Lower lobe of right lung (tissue), 2 donors: ENCODE measurements at places on chromosomes 1 and 21. TPM values are rescaled to one million over a fixed set of nuclear protein-coding genes. Genes with fewer than 3 reads are reported as not detected.

The SLC45A3 gene
- total RNA-seq = 6.8 TPM

The NUP210L gene
- 1.7 TPM for total RNA-seq

The RGS16 gene
- total RNA-seq = 14.6 TPM

The PLEKHA6 gene
- 7.6 TPM for total RNA-seq

The AK4 gene
- total RNA-seq = 7.0 TPM

The GNAT2 gene
- not detected for total RNA-seq

The PTCH2 gene
- 1.0 TPM for total RNA-seq

The GJA9 gene
- total RNA-seq = not detected

DNA sequence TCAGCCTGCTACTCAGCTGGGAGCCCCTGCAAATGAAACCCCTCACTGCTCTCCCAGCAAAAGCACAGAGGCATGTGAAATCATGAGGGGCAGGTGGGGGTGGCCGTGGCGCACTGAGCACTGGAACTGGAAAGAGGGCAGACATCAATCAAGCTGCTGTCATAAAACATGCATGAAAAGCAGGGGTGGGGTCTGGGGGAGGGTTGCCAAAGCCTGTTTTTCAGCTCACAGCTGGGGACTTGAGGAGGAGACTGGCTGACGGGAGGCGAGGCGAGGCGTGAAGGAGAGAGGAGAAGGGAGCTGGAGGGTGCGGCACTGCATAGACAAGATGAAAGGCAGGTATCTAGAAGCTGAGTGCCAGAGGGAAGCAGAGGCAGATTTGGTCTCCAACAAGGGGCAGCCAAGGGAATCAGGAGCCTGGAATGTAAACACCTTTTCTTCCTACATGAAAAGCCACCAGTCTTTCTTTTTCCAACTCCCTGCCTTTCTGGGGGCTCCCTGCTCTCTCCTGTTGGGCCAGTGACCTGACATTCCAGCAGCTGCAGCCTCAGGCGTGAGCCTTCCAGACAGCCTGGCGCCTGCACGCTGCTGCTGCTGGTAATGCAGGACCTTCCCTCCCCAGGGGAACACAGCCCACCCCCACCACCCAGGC is 87.0 kb downstream of the NMNAT2 start:
- no peaks in the 10 kb centered on the region for H3K36me3 ChIP-seq
- no peaks in the 10 kb centered on the region for H3K27me3 ChIP-seq
- no peak overlapping the region for H3K4me3 ChIP-seq
- no peaks in the 10 kb centered on the region for H3K4me1 ChIP-seq
- DNase-seq = no peak

GRCh38 chr1:200776949-200777348 is 38.3 kb downstream of the CAMSAP2 start:
- H3K36me3 ChIP-seq = no peaks in the 10 kb centered on the region
- H3K4me1 ChIP-seq = peaks cover 10% of the 10 kb centered on the region
- DNase-seq = no peak

DNA sequence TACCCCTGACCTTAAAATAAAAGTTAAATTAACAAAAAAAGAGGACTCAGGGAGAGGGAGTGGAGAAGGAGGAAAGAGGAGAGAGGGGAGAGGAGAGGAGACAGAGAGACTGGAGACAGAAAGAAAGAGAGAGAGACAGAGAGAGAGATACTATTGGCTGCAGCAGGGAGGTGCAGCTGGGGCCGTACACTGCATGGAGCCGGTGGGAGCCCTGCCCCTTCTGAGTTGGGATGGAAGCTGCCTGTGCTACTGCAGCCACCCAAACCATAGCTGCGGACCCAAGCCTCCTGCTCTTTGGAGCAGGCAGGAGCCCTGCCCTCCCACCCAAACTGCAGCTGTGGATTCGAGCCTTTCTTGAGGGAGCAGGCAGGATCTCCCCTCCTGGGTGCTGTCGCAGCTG is 32.7 kb upstream of the HP1BP3 start:
- H3K4me1 ChIP-seq = no peaks in the 10 kb centered on the region
- H3K36me3 ChIP-seq = peaks cover 44% of the 10 kb centered on the region
- no peak overlapping the region for H3K4me3 ChIP-seq
- no peak overlapping the region for H3K27ac ChIP-seq
- H3K27me3 ChIP-seq = no peaks in the 10 kb centered on the region
- DNase-seq = no peak

DNA sequence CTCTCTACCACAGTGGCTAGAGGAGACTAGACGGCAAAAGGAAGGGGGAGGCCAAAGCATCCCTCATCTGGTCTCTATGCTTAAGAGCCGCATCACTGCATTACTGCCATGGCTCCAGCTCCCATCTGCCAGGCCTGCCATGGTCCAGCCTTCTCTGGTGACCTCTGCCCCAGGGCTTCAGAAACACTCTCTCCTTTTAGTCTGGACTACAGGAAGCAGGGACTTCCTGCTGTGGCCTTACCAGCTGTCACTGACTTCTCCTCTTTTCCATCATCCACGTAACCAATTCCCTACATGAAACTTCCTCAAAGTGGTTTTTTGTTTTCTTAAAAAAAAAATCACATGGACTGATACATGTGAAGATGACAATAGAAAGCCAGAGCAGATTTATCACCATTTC is 323.1 kb upstream of the NFIA start:
- H3K27ac ChIP-seq = no peak overlapping the region
- H3K36me3 ChIP-seq = no peaks in the 10 kb centered on the region
- no peaks in the 10 kb centered on the region for H3K27me3 ChIP-seq
- no peak for DNase-seq
- no peak overlapping the region for H3K4me3 ChIP-seq
- H3K4me1 ChIP-seq = no peaks in the 10 kb centered on the region

GRCh38 chr1:8004113-8004802 is 21.9 kb downstream of the ERRFI1 start:
- peaks cover 5% of the 10 kb centered on the region for H3K36me3 ChIP-seq
- DNase-seq = no peak
- peaks cover 41% of the 10 kb centered on the region for H3K4me1 ChIP-seq
- peak overlapping the region; percentile 17 for H3K4me3 ChIP-seq
- peak overlapping the region; percentile 76 for H3K27ac ChIP-seq
- H3K27me3 ChIP-seq = no peaks in the 10 kb centered on the region

DNA sequence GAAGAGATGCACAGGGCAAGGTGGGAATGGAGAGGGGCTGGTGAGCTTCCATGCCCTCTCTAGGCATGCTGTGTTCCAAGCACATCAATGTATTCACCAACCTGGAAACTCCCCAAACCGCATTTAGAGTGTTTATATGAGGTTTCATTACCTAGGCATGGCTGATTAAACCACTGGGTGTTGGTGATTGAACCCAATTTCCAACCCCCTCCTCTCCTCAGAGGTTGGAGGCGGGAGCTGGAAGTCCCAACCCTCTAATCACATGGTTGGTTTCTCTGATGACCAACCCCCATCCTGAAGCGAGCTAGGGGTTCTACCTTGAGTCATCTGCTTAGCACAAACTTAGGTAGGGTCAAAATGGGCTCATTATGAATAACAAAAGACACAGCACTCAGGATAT is 3.0 kb upstream of the PPIE start:
- peaks cover 17% of the 10 kb centered on the region for H3K4me1 ChIP-seq
- peaks cover 17% of the 10 kb centered on the region for H3K27me3 ChIP-seq
- peaks cover 8% of the 10 kb centered on the region for H3K36me3 ChIP-seq
- no peak overlapping the region for H3K27ac ChIP-seq
- no peak overlapping the region for H3K4me3 ChIP-seq

DNA sequence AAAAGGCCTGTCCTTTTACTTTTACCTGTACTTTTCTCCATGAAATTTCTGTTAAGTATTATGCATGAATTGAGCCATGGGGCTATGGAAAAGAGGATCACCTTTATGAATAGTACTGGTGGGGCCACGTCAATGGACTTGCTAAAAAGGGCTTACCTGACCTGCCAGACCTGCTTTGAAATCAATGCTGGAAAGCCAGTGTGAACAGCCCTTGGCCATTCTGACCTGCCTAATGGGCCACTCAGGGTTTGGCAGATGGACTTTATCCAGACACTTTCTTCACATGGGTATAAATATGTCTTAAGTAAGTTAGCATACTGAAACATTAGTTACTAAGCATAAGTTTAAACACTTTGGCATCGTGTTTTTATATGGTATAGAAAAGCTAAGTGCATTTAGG is 8.3 kb upstream of the GUK1 start:
- no peaks in the 10 kb centered on the region for H3K36me3 ChIP-seq
- no peaks in the 10 kb centered on the region for H3K27me3 ChIP-seq
- peak overlapping the region; percentile 70 for H3K27ac ChIP-seq

- DNase-seq = no peak
- H3K27ac ChIP-seq = no peak overlapping the region
Measured at GRCh38 chr1:153346077-153346723, 2.4 kb downstream of the PGLYRP4 start.

GRCh38 chr1:92701147-92701546 is 83.8 kb downstream of the EVI5 start:
- peaks cover 15% of the 10 kb centered on the region for H3K36me3 ChIP-seq
- no peaks in the 10 kb centered on the region for H3K27me3 ChIP-seq
- no peak for DNase-seq
- H3K27ac ChIP-seq = no peak overlapping the region
- peaks cover 5% of the 10 kb centered on the region for H3K4me1 ChIP-seq

DNA sequence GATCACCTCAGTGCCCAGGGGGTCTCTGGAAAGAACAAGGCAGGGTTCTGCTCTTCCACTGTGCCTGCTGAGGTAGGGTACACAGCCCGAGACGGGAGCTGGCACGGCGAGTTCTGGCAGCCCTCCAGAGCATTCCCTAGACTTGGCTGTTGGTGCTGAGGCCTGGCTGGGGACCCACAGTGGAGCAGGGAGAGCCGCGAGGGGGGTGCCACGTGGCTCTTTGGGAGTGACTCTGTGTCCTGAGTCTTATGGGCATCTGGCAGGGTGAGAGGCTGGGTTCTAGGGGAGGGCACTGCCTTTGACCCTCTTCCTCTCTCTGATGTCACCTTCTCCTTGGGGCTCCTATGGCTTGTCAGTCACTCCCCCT is 336.4 kb downstream of the CAMTA1 start:
- H3K27me3 ChIP-seq = no peaks in the 10 kb centered on the region
- no peak overlapping the region for H3K4me3 ChIP-seq
- H3K4me1 ChIP-seq = no peaks in the 10 kb centered on the region
- no peak overlapping the region for H3K27ac ChIP-seq

GRCh38 chr21:33024201-33025103 is 1.3 kb upstream of the OLIG2 start:
- H3K27ac ChIP-seq = no peak overlapping the region
- peaks cover 100% of the 10 kb centered on the region for H3K27me3 ChIP-seq
- H3K4me1 ChIP-seq = peaks cover 61% of the 10 kb centered on the region

DNA sequence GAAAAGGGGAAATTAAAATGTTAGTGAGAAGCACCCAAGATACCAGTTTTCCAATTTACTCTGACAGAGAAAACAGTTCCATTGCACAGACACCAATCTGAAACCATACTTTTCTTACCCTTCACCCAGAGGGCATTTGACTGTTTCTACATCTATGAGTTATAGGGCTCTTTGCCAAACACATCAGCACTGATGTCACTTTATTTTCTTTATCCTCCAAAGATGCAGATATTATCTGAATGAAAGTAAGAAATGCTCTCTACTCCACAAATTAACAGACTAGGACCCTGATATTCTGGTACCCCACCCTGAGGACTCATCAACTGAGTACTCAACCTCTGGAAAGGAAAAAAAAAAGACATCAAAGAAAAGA is 24.2 kb upstream of the PEX19 start:
- H3K4me3 ChIP-seq = no peak overlapping the region
- H3K27me3 ChIP-seq = no peaks in the 10 kb centered on the region
- peaks cover 100% of the 10 kb centered on the region for H3K36me3 ChIP-seq
- no peak for DNase-seq

DNA sequence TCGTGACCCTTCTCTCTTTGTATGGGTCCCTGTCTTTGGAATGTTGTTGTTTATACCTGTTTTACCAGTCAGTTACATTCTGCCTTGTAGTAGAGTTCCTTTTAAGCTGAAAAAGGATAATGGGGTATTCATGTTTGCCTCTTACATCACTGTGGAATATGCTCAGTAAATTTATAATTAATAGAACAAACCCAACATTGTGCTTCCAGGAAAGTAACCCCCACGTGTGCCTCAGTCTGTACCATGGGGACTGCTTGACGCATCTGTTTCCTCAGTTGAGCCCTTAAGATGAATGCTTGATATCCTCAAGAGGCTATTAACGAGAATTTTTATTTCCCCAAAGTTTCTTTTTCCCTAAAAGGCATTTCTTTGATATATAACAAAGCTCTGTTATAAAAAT is 73.4 kb downstream of the ST6GALNAC3 start:
- no peaks in the 10 kb centered on the region for H3K36me3 ChIP-seq
- H3K27me3 ChIP-seq = no peaks in the 10 kb centered on the region
- DNase-seq = no peak
- no peak overlapping the region for H3K27ac ChIP-seq
- no peak overlapping the region for H3K4me3 ChIP-seq
- H3K4me1 ChIP-seq = peaks cover 7% of the 10 kb centered on the region

DNA sequence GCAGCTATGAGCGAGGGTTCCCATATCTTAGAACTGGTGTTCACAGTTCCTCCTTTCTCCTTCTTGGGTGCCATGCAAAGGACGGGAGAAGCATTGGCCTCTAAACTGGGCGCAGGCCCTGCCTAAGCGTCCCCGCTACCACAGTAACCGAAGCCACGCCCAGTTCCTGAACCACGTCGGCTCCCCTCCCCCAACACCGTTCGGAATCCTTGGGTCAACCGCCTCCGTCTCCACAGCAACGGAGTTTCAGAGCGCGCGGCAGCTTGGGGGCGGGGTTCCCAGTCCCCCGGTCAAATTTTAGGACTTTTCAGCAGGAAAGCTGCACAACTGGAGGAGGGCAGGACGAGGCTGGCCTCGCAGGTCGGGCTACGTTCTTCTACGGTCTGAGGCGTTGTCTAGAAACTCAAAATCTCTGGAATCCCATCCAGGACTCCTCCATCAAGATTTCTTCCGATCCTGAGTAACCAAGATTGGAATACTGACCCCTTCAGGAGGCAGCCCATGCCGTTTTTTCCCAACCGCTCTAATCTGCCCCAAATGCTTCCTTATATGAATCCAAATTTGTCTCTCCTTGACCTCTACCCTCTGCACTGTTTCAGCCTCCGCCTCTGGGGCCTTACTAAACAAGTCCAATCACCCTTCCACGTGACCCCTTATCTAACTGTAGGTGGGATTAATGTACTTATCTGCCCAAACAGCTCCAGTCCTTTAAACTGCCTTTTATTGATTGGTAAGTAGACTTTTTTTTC is at the start of gene SPAG17:
Gene SPAG17 (minus strand): TSS at position 145 of the 749 bp plus-strand sequence. CDS start 71 bp downstream, at position 74.
- peaks cover 5% of the 10 kb centered on the region for H3K4me1 ChIP-seq
- no peaks in the 10 kb centered on the region for H3K36me3 ChIP-seq
- H3K4me3 ChIP-seq = peak within 1 kb of the TSS; percentile 33
- peak; percentile 73 for DNase-seq
- H3K27me3 ChIP-seq = no peaks in the 10 kb centered on the region
- no peak within 1 kb of the TSS for H3K27ac ChIP-seq

DNA sequence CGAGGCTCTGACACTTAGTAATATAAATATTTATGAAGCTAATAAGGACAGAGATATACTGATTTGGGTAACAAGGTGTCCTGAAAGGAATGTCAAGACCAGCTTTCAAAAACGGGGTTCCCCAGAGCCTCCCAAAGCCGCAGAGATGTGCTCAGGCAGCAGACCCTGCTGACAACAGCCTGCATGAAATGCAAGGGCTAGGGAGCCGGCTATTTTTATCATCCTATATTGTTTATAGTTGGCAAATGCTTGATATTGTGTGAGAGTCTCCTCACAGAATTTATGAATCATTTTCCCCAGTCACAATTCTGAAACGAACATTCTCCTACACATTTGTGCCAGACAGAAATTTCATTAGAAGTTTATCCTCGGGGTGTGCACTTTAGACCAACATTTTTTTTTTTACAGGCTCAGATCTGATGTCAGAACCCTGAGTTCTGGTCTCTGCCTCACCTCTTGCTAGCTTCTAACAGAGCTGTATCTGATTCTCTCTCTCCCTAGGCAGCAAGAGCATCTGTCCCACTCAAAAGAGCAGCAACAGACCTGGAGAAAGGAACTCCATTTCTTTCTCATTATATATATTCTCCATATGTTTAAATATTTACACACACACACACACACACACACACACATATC is 302.3 kb upstream of the PLD5 start:
- H3K27ac ChIP-seq = no peak overlapping the region
- no peaks in the 10 kb centered on the region for H3K4me1 ChIP-seq
- DNase-seq = no peak
